ENCODE measurements at places on chromosomes 7 and 10. TPM values are rescaled to one million over a fixed set of nuclear protein-coding genes. Genes with fewer than 3 reads are reported as not detected.

Gene PDE6C
- not detected for total RNA-seq

Gene VIPR2
- total RNA-seq, result not detected

Gene CFAP69
- total RNA-seq, result 4.6 TPM

Gene PLXDC2
- not detected for total RNA-seq

Gene OR13A1
- not detected for total RNA-seq

Gene AGMO
- 13.2 TPM for total RNA-seq

Gene ETV1
- 45.9 TPM for total RNA-seq

Gene NKX1-2
- not detected for total RNA-seq

DNA sequence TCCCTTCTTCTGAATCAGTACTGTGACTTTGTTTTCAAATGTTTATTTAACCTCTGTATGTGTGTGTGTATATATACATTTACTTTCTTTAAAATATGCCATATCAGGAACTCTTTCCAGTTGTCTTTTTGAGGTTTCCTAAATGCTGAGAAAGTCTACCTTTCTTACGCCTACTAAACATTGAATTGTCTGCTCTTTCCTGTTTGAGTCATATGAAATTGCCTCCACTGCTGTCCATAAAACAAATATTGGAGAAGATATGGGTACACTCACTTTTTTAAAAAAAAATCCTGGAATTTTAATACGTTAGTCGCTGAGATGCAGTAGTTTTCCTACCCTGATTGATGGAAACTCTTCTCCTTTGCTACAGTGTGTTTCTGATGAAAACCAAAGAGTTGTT lies 298.7 kb upstream of the TEX47 start:
- DNase-seq, result no peak

DNA sequence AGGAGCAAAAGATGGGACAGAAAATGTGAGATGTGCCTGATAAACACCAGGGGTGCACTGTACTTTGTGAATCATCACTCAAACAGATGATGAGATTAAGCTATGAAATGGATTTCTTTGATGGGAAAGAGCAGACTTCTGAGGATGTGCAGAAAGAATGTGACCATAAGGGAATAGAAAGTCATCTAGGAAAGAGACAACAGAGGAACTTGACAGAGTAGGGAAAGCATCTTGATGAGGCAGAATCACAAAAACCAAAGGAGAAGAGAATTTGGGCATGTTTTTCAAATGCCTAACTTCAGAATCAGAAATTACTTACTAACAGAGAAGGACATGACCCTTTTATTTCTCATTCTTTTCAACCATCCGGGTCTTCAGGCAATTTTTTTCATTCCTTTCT lies 82.4 kb upstream of the LRRTM3 start:
- no peak for DNase-seq

GRCh38 chr7:143467724-143468123 lies 9.9 kb upstream of the TAS2R41 start:
- no peak for DNase-seq

- DNase-seq, result no peak
These were observed 9.3 kb downstream of the PLAC9 start for GRCh38 chr10:80141696-80142460.

DNA sequence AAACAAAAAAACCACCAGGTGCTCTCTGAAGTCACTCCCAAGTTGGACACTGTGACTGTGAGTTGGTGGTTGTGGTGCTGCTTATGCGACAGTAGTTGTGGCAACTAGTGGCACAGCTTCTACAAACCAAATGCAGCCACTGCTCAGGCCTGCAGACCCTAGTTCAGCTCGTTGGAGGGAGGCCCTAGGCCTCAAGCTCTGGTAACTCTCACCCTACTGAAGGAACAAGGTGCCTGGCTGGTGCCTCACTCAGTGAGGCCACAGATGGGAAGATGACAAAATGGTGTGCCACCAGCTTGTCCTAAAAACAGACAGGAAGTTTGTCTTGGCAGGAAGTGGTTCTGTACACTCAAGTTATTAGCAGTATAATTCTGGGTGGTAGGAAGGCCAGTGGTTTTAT lies 45.3 kb upstream of the RAPGEF5 start:
- no peak for DNase-seq

- DNase-seq, result peak; percentile 5
These were observed 26.8 kb upstream of the FGL2 start for GRCh38 chr7:77226357-77226839.

GRCh38 chr10:23258516-23258915 lies 66.4 kb downstream of the PTF1A start:
- DNase-seq, result no peak

DNA sequence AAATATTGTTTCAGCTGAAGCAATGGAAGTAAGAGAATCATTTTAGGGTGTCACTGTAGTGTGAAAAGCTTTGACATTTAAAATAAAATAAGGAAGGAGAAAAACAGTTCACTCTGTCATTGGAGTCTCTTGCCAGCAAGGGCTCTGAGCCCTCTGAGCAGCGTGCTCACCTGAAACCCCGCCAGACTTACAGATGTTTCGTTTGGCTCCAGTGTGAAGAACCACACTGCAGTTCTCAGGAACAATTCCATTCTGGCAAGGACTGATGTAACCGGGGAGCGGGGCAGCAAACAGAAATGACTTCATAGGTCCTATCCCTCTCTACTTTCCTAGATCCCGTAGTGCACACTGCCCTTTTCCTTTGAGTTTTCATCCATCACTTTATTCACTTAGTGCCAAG lies 164.3 kb downstream of the CELF2 start:
- DNase-seq, result no peak

GRCh38 chr7:2670720-2671391 lies 17.1 kb upstream of the AMZ1 start:
- DNase-seq, result peak; percentile 90

GRCh38 chr7:72334698-72335097 lies 77.4 kb downstream of the CALN1 start:
- DNase-seq, result no peak

- DNase-seq, result no peak
These were observed 240.3 kb upstream of the KLF6 start for GRCh38 chr10:4025339-4025738.

DNA sequence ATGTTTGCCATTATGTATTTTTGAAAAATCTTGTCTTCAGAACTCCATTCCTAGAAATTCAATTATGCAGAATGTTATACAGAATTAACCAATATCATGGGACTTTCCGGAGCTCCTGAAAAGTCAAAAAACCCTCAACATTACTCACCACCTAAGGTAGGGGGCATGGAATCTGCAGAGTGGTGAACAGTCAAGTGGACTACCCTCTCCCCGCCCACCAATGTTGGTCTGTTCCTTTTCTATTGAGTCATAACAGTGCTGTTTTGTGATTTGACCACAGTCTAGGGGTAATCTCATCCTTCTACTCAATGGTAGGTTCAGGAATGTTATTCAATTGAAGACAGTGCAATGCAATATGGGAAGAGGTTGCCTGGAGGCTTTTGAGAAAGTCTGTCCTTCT lies 130.5 kb upstream of the HABP2 start:
- no peak for DNase-seq

DNA sequence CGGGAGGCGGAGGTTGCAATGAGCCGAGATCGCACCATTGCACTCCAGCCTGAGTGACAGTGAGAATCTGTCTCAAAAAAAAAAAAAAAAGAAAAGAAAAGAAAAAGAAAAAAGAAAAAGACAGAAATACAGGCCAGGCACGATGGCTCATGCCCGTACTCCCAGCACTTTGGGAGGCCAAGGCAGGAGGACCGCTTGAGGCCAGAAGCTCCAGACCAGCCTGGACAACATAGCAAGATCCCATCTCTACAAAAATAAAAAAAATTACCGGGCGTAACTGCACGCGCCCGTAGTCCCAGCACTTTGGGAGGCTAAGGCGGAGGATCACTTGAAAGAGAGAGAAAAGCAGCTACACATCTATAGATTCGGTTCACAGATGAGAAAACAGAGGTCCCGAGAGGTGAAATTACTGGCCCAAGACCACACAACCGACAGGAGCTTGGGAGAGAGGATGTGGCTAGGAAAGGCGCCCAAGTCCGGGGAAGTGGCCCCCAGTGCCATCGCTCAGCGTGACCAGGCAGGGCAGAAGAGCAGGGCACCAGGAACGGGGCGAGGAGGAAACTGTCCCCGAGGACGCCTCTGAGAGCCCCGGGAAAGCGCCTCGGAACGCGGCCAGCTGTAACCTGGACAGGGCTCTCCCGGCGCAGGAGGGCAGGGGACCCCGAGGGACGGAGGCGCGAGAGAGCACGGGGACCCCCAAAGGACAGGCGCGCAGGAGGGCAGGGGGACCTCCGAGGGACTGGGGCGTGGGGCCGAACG lies 612 bp downstream of the SNX8 start:
- DNase-seq, result peak; percentile 35

- no peak for DNase-seq
These were observed 2.6 kb downstream of the PGAM1 start for GRCh38 chr10:97428572-97428981.

GRCh38 chr10:31319602-31320549 lies 860 bp downstream of the ZEB1 start:
- DNase-seq, result peak; percentile 46

DNA sequence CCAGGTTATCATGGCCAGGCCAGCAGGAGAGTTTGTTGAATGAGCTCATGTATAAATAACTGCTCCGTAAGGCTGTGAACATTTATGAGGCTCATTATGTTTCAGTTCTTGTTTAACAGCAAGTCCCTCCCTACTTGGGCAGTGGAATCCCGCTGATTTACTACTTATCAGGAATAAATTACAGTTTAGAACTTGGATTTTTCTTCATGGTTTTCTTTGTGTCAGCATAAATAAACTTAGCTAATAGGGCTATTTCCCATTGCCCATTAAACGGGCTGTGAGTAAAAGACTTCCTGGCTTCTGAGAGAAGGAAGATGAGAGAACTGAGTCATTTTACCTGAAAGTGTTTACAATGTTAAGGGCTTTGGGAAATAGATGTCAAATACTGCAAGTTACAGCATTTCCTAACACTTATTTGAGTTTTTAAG lies 701.6 kb upstream of the ANKRD30A start:
- no peak for DNase-seq

- DNase-seq, result no peak
These were observed 21.0 kb upstream of the CCDC71L start for GRCh38 chr7:106681815-106682495.

GRCh38 chr10:11986593-11987216 lies 55.9 kb downstream of the UPF2 start:
- peak; percentile 79 for DNase-seq

DNA sequence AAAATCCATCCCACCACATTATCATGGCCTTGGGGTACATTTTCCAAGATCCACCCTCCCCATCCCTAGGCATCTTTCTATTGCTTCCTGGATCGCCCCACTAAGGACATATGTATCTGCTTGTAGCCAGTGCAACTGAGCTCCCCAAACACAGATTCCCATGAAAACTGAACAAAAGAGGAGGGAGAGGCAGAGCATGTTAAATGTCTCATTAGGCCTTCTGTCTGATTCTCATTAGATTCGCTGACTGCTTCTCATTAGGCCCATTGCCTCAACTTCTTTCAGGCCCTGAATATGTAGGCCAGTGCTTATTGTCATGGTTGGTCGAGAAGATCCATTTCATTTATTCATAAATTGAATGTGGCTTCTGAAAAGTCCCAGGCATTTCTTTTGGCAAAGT lies 698.9 kb downstream of the INHBA start:
- DNase-seq, result no peak
